ENCODE measurements at places on chromosomes 6 and 20. TPM values are rescaled to one million over a fixed set of nuclear protein-coding genes. Genes with fewer than 3 reads are reported as not detected.

- DNase-seq, result no peak
Measured at GRCh38 chr6:17349427-17349826, 44.0 kb upstream of the CAP2 start.

DNA sequence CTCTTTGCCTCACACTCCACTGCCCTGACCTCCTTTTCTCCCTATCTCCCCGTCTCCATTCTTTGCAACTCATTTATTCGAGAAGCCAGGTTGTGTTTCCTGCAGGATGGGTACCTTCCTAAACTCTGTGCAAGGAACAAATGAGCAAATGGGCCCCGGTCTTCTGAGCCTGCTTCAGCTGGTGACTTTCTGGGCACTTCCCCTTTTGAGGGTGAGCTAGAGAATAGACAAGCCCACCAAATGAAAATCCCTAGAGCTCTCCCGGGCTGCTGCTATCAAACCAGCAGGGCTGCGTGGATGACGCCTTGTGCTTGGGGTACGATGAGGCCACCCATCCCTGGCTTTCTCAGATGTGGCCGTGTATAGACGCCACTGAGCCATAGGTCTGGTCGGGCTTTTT is 91.0 kb upstream of the FOXA2 start:
- DNase-seq, result no peak

DNA sequence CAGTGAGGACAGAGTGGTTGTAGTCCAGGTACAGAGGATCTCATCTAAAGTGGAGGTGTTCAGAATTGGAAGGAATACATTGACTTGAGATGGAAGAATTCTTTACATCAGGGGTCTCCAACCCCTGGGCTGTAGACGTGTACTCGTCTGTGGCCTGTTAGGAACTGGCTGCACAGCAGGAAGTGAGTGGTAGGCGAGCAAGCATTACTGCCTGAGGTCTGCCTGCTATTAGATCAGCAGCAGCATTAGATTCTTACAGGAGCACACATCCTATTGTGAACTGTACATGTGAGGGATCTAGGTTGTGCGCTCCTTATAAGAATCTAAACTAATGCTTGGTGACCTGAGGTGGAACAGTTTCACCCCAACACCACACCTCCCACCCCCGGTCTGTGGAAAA is 121.1 kb downstream of the CDKAL1 start:
- no peak for DNase-seq

The DNAH8 gene
- 0.28 TPM for polyA plus RNA-seq

The TRIM10 gene
- 0.82 TPM for polyA plus RNA-seq

The RNF217 gene
- polyA plus RNA-seq, result 14.9 TPM
